ENCODE measurements at places on chromosomes 4 and X.

- no peaks in the 10 kb centered on the region for H3K27me3 ChIP-seq
- peaks cover 16% of the 10 kb centered on the region for H3K36me3 ChIP-seq
- H3K4me1 ChIP-seq, result peaks cover 1% of the 10 kb centered on the region
- DNase-seq, result no peak
These were observed 136.6 kb upstream of the SPRY1 start for GRCh38 chr4:123259676-123260646.

DNA sequence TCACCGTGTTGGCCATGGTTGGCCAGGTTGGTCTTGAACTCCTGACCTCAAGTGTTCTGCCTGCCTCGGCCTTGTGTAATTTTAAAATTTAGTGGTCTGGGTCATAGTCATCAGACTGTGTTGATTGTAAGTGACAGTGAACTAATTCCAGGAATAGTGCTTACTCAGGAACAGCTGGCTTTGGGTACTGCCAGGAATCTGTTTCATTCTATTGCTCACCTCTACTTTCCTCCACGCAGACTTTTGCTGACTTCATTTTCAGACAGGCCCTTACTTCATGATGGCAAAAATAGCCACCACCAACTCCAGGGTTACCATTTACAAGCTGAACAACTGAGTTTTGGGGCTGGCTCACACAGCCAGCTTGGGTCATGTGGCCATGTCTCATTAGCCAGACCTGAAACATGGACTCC, 54.6 kb downstream of the FNIP2 start:
- H3K27me3 ChIP-seq, result no peaks in the 10 kb centered on the region
- peaks cover 14% of the 10 kb centered on the region for H3K36me3 ChIP-seq
- peaks cover 80% of the 10 kb centered on the region for H3K4me1 ChIP-seq
- DNase-seq, result peak; percentile 45
- H3K27ac ChIP-seq, result peak overlapping the region; percentile 61

DNA sequence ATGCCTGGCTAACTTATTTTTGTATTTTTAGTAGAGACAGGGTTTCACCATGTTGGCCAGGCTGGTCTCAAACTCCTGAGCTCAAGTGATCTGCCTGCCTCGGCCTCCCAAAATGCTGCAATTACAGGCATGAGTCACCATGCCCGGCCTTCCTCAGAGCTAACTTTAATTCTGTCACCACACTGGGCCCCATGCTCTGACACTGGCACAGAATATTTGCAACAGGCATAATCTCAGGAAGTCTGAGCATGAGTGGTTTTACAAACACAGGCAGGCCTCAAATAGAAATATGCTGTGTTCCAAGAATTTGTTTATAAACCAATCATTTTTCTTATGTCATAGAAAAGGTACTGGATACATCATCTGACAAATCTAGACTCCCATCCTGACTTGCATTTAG, 32.7 kb upstream of the FAM9C start:
- peaks cover 70% of the 10 kb centered on the region for H3K4me1 ChIP-seq
- no peak overlapping the region for H3K4me3 ChIP-seq
- H3K27me3 ChIP-seq, result no peaks in the 10 kb centered on the region
- peaks cover 2% of the 10 kb centered on the region for H3K36me3 ChIP-seq
- peak; percentile 60 for DNase-seq

GRCh38 chr4:107363125-107363524, 327.0 kb upstream of the DKK2 start:
- no peak overlapping the region for H3K4me3 ChIP-seq
- no peaks in the 10 kb centered on the region for H3K4me1 ChIP-seq
- no peak overlapping the region for H3K27ac ChIP-seq
- no peak for DNase-seq

DNA sequence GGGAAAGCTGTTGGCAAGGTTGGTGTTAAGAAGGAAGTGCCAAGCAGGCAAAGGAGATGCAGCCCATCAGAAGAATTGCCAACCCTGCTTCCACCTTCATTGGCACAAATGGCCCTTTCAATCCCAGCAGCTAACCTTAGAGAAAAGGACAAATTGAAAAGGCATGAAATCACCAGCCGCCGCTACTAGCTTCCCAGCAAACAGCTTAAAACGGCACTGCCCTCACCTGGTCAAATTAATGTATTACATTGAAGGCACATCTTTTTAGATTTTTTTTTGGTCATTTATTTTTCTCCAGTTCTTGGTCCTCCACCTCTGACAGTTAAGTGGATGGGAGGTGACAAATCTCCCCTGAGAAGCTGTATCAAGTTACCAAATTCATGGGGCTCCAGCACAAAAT, 51.0 kb upstream of the NHSL2 start:
- no peak overlapping the region for H3K4me3 ChIP-seq
- peaks cover 27% of the 10 kb centered on the region for H3K27me3 ChIP-seq
- H3K36me3 ChIP-seq, result no peaks in the 10 kb centered on the region

DNA sequence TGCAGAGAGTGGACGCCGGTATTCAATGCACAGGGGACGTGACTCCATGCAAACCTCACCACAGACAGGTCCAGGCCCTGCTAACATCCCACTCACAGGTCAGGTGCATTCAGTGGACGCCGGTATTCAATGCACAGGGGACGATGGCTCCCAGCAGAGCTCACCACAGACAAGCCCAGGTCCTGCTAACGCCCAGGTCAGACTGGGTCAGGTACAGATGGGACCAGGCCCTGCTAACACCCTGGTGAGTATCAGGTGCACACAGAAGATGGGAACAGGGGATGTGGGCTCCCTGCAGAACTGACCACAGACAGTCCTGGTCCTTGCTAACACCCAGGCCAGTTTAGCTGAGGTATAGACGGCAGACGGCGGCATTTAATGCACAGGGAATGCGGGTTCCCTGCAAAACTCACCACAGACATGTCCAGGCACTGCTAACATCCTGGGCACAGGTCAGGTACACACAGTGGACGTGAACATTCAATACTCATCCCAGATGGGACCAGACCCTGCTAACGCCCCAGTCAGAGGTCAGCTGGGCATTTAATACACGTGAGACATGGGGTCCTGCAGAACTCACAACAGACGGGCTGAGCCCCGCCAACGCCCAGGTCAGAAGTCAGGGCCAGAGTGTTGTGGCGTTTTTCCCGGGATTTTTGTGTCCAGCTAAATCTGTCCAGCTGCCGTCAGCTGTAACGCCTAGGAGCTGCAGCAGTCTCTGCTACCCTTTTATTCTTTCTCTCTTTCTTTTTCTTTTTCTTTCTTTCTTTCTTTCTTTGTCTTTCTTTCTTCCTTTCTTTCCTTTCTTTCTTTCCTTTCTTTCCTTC, 99.2 kb downstream of the SHOX start:
- no peak overlapping the region for H3K27ac ChIP-seq
- peaks cover 3% of the 10 kb centered on the region for H3K36me3 ChIP-seq
- no peaks in the 10 kb centered on the region for H3K27me3 ChIP-seq
- no peaks in the 10 kb centered on the region for H3K4me1 ChIP-seq

- H3K36me3 ChIP-seq, result no peaks in the 10 kb centered on the region
- H3K4me3 ChIP-seq, result no peak overlapping the region
- no peak overlapping the region for H3K27ac ChIP-seq
- DNase-seq, result no peak
- no peaks in the 10 kb centered on the region for H3K4me1 ChIP-seq
- H3K27me3 ChIP-seq, result peaks cover 28% of the 10 kb centered on the region
These were observed 89.8 kb downstream of the FBXO8 start for GRCh38 chr4:174193438-174194374.

DNA sequence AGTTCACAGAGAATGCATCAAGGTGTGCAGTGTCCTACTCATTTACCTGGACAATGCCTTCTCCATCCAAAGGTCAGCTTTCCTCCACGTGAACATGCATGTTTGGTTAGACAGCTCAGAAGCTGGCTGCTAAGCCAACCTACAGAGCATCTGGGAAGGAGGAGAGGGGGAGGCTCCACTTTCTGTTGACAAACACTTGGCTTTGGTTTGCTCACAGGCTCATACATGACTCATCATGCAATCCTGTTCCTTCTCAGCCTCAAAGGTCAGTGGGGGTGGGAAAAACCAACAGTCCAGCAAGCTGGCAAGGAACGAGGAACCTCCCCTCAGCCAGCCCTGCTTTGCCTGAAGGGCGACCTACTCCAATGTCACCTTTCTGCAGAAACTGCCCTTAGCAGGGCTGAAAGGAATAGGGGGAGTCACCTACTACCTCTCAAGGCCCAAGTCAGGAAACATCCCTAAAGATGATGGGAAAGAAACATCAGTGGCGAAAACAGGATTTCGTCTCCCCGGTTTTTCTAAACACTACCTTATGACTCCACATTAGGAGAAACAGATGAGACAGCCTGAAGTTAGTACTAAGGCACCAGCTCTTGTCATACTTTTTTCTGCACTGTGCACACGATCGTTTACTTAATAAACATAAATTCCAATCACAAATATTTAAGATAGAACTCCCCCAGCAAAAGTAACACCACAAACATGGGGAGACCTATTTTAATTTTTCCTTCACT, 37.9 kb downstream of the RELL1 start:
- peaks cover 39% of the 10 kb centered on the region for H3K36me3 ChIP-seq
- no peaks in the 10 kb centered on the region for H3K27me3 ChIP-seq
- no peak for DNase-seq
- no peak overlapping the region for H3K4me3 ChIP-seq
- no peak overlapping the region for H3K27ac ChIP-seq

DNA sequence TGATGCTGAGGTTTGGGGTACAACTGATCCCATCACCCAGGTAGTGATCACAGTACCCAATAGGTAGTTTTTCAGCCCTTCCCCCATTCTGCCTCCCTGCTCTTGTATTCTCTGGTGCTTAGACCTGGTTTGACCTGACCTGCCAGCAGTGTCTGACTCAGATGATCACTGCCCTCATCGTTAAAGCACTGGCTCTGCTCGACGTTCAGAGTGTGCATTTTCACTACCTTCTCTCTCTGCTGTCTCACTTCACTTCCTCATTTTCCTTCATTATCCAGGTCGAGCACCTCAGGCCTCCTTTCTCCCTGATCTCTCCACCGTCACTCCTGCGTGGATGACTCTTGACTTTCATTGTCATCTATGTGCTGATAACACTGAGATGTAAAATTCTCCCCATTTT, 83.6 kb downstream of the PARM1 start:
- no peak overlapping the region for H3K4me3 ChIP-seq
- no peak for DNase-seq
- H3K27ac ChIP-seq, result no peak overlapping the region
- H3K27me3 ChIP-seq, result no peaks in the 10 kb centered on the region
- no peaks in the 10 kb centered on the region for H3K36me3 ChIP-seq
- H3K4me1 ChIP-seq, result no peaks in the 10 kb centered on the region
